ENCODE measurements at places on chromosomes 16 and 17. TPM values are rescaled to one million over a fixed set of nuclear protein-coding genes. Genes with fewer than 3 reads are reported as not detected.

DNA sequence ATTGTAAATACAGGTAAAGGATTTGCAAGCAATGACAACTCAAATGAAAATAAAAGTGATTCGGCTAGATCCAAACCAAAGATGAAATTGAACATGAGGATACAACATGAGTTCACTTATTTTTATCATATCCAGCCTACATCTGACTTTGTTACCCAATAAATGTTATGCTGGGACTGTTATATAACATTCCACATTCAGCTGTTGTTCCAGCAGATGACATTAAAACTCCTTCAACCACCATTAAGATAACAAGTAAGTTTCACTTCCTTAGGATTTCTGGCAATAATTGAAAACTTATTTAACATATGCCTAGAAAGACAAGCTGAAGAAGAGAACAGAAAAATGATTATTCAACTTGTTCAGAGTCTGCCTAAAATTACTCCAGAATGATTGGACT lies 729.4 kb downstream of the CDH11 start:
- DNase-seq, result no peak

GRCh38 chr16:65728652-65729051 lies 606.8 kb upstream of the CDH11 start:
- no peak for DNase-seq

GRCh38 chr17:72011561-72011960 lies 109.3 kb upstream of the SOX9 start:
- DNase-seq, result no peak

DNA sequence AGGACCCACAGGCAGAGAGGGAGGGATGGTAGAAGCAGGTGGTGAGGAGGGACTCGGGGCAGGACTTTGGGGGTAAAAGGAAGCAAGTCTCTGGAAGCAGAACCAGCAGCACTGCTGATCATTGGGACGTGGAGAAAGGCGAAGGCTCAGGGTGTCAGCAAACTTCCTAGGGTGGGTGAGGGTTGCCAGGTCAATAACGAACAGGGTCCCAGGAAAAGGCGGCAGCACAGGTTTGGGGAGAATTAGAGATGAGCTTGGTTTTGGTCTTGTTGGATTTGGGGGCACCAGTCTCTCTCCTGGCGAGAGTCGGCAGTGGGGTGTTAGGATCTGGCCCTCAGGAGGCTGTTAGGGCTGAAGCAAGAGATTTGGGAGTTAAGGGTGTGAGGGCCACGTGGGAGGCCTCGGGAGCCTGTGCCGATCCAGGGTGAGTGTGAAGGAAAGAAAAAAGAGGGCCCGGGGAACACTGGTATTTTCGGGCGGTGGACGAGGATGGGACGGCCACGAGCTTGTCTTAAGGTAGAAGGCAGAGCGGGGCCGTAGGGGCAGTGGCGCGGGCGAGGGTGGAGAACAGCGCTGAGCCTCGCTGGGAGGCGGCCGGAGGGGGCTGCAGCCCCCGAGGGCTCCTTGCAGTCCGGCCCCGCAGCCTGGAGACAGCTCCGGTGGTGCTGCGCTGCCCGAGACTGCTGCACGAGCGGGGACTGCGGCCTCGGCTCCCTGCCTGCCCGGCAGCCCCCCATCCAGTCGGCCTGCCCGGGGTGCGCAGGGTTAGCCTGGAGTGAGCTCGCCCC lies 765 bp upstream of the ADORA2B start:
- DNase-seq, result no peak

DNA sequence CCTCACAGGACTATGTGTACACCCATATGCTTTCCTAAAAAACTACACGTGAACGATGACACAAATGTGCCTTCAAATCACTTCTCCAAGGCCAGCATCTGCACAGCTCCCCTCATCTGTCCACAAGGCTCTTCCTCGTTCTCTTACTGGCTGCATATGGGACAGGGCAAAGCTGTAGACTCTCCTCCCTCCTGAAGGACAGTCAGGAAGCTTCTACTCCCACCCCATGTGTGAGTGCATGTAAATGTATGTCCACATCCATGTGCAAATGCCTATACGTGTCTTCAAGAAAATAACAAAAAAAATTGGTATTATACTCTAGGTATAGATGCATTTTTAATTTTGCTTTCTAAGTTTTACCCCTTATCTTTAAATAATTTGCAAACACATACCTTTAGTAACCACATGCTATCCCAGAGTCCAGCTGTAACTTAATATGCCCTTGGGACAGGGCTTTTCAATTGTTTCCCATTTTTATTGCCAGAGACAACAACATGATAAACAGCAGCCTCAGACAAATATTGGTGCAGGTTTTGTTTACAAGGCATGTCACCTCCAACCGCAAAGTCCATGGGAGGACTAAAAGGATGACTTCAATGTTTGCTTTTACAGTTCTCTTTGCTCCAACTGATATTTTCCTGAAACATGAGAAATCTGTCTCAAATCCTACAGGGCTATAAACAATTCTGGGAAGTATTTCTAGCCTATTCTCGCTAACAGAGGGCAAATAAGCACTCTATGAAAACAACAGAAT lies 31.6 kb upstream of the FAAP100 start:
- no peak for DNase-seq

- no peak for DNase-seq
Observed at GRCh38 chr16:52633230-52633629, 86.3 kb upstream of the TOX3 start.

DNA sequence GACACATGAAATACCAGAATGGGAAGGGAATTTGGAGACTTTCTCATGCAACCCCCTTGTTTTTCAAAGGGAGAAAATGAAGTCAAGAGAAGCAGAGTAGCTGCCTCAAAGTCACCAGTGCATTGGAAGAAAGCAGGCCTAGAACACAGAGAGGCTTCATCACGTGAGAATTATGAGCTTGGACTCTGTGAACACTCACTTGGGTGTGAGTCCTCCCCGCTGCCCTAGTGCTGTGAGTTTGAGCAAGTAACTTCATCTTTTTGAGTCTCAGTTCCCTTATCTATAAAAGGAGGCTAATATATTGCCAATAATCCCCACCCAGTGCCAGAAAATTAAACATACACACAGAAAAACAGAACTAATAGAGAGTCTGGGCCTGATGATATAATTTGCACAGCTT lies 315.8 kb downstream of the XYLT1 start:
- no peak for DNase-seq

DNA sequence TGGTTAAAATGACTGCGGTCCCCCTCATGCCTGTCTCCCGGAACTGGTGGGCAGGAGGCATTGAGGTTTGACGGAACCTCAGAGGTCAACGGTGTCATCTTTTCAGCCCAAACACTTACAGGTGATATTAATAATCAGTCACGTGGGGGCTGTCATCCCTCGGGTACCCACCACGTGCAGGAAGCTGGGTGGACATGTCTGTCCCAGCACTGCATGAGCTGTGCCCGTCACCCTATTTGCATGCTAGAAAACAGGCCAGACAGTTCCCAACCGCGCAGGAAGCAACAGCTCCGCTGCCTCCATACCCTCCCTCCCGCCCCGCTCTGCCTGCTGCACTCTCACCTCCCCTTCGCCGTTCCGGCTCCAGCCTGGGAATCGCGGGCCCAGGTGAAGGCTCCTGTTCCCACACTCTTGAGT lies 1.4 kb downstream of the SYNGR3 start:
- DNase-seq, result no peak

The CETP gene
- 0.69 TPM for polyA plus RNA-seq

The CNTNAP4 gene
- 1.5 TPM for polyA plus RNA-seq

The HASPIN gene
- polyA plus RNA-seq, result 20.5 TPM
